NCI-H510A (cell line): ENCODE measurements at places on chromosomes 3 and 15.

- no peak for DNase-seq
These were observed 264.6 kb upstream of the COL8A1 start for GRCh38 chr3:99373846-99374210.

DNA sequence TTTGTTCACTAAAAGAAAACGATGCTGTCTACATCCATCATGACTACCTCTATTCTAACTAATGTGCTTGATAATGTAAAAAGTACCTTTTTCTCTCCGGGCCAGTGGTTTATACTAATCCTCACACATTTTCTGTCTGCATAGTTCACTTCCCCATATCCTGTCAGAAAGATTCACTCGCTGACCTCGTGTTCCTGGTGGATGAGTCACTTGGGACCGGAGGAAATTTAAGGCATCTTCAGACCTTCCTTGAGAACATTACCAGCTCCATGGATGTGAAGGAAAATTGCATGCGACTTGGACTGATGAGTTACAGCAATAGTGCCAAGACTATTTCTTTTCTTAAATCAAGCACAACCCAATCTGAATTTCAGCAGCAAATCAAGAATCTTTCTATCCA lies 33.8 kb downstream of the COL6A5 start:
- no peak for DNase-seq

- DNase-seq: no peak
These were observed 43.8 kb downstream of the SLC2A2 start for GRCh38 chr3:170982733-170983132.

DNA sequence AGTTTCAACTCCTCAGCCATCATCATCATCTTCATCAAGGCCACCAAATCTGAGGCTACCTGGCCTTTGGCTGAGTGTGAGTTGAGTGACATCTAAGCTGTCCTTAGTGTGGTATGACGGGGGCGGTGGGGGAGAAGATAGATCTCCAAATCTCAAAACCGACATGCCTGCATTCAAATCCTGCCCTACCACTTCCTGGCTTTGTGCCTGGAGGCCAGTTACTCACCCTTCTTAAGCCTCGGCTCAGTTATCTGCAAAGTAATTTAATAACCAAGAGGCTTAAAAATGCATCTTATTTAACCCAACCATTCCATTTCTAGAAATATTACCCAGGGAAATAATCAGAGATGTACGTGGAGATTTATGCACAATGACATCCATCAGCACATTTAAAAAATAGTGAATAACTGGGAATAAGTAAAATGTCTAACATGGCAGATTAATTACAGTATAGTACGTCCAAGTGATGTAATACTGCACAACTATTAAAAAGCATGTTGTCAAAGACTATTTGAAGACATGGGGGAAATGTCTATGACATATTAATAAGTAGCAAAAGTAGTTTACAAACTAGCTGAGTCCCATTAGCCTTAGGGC lies 167.4 kb downstream of the NTRK3 start:
- no peak for DNase-seq

- no peak for DNase-seq
These were observed 74.3 kb upstream of the SLCO2A1 start for GRCh38 chr3:134104031-134104430.

- DNase-seq: no peak
These were observed 92.3 kb upstream of the LRIG1 start for GRCh38 chr3:66592927-66593625.

- DNase-seq: no peak
These were observed 34.7 kb downstream of the OXNAD1 start for GRCh38 chr3:16299746-16300145.

- peak; percentile 38 for DNase-seq
These were observed 7.7 kb downstream of the IGDCC4 start for GRCh38 chr15:65414841-65415621.

GRCh38 chr3:46061108-46061720 lies 33.9 kb upstream of the XCR1 start:
- DNase-seq: no peak

GRCh38 chr3:45773714-45774449 lies 22.5 kb downstream of the SLC6A20 start:
- no peak for DNase-seq

DNA sequence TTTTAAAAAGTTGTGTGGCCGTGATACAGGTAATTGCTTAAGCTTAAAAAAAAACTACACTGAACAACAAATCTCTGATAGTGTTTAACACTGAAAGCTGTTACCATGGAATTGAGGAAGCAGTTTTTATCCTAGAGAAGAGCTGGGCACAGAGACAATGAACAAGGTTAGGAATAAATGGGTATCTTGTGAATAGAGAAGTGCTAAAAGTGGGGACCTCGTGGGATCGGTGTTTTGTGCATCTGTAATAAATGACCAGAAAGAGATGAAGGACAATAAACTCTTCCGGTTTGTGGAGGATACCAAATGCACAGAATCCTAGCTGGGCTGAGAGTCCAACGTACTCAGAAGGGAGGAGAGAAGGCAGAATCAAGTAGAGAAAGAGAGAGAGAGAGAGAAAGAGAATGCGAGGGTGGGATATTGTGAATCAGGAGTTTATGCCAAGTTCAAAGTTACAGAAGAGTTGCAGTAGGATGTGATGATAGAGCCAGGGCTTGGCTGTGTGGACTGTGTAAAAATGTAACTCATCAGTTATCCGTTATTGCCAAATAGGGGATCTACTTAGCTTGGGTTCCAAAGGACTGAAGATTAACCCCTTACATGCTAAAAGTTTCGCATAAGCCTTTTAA lies 148.9 kb downstream of the IL20RB start:
- DNase-seq: no peak

DNA sequence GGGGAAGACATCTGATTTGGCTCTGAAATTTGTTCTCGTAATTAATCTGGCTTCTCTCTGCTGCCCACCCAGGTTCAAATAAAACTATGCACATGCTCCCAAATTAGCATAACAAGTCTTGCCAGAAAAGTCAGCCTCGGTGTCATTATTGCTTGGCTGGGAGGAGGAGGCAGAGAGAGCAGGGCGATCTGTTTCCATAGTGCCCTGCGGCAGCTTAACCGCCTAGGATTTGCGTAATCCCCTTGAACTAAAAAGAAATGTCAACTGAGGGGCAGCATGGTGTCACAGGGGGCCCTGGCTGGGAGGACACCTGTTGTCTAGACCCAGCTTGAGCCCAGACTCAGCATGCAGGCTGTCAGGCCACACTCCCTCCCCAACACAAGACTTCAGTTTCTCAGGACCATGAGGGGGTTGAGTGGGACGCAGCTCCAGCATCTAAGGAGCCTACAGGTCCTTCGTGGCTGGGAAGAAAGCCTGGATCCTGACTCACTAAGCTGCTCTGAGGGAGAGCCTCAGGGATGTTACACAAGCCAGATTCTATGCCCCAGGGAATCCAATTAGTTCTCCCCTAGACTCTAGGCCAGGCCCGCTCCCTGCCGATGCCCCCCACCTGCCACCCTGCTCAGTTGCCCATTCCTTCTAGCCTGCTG lies 17.3 kb downstream of the MRPS11 start:
- no peak for DNase-seq

GRCh38 chr15:48946074-48946839 lies 17.5 kb downstream of the SHC4 start:
- DNase-seq: no peak

GRCh38 chr15:58483376-58483775 lies 51.6 kb downstream of the LIPC start:
- DNase-seq: no peak

GRCh38 chr15:75782926-75783325 lies 60.3 kb upstream of the UBE2Q2 start:
- DNase-seq: no peak

DNA sequence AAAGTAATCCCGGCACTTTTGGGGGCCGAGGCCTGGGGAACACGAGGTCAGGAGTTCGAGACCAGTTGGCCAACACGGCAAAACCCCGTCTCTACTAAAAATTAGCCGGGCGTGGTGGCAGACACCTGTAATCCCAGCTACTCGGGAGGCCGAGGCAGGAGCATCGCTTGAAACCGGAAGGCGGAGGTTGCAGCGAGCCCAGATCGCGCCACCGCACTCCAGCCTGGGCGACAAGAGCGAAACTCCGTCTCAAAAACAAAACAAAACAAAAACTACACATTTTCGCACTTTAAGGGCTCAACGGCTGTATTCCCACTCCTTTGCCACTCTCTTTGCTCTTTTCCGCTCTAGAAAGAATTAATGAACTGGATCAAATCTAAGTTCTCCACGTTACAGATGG lies 763 bp upstream of the TRNT1 start:
- DNase-seq: no peak

GRCh38 chr3:9071936-9072666 lies 108.8 kb upstream of the RAD18 start:
- no peak for DNase-seq

DNA sequence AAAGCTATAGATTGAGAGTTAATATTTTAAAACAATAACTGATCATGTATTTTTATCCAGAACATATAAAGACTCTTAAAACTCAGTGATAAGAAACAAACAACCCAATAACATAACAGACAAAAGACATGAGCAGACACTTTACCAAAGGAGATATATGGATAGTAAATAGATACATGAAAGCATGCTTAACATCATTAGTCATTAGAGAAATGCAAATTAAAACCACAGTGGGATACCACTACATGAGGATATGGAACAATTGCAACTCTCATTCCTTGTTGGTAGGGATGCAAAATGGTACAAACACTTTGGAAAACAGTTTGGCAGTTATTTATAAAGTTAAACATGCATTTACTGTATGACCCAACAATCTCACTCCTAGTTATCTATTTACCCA lies 95.0 kb downstream of the IQCH start:
- DNase-seq: no peak

- no peak for DNase-seq
These were observed 22.4 kb downstream of the PAQR5 start for GRCh38 chr15:69320977-69321554.

- DNase-seq: no peak
These were observed 3.8 kb downstream of the GSK3B start for GRCh38 chr3:120090422-120090821.

DNA sequence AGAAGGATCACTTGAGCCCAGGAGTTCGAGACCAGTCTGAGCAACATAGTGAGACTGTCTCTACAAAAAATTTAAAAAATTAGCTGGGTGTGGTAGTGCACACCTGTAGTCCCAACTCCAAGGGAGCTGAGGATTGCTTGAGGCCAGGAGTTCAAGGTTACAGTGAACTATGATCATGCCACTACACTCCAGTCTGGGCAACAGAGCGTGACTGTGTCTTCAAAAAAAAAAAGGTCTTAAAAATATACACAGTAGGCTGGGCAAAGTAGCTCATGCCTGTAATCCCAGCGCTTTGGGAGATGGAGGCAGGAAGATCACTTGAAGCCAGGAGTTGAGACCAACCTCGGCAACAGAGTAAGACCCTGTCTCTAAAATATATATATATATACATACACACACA lies 11.2 kb upstream of the CAMK1 start:
- DNase-seq: no peak

DNA sequence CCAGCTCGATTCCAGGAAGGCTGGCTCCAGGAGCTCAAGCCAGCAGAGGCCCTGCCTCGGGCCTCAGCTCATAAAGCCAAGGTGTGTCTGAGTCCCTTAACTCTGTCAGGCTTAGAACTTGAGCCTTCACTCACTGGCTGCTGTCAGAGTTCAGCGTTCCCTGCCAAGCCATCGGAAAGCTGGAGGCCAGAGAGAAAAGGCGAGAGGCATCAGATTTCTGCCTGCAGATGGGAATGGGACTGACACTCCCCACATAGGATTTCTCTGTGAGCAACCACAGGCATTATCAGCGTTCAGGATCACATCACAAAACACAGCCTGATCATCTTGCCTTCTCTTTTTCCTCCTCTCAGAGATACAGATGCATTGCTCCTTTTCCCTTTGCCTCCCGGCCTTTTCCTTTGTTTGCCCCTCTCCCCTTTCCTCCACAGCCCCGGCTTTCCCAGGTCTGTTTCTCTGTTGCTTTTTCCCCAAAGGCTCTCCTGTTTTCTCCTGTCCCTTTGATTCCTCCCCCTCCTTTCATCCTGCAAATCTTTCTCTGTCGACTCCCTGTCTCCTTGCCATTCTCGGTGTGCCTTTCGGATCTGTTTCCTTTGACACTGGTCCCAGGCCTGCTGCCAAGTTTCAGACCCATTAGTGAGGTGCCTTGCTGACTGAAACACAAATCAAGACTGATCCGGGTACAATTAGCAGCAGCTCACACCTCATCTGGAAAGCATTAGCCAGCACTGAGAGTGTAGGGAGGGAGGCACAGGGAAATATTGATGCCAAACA lies 44.5 kb upstream of the BOC start:
- no peak for DNase-seq

DNA sequence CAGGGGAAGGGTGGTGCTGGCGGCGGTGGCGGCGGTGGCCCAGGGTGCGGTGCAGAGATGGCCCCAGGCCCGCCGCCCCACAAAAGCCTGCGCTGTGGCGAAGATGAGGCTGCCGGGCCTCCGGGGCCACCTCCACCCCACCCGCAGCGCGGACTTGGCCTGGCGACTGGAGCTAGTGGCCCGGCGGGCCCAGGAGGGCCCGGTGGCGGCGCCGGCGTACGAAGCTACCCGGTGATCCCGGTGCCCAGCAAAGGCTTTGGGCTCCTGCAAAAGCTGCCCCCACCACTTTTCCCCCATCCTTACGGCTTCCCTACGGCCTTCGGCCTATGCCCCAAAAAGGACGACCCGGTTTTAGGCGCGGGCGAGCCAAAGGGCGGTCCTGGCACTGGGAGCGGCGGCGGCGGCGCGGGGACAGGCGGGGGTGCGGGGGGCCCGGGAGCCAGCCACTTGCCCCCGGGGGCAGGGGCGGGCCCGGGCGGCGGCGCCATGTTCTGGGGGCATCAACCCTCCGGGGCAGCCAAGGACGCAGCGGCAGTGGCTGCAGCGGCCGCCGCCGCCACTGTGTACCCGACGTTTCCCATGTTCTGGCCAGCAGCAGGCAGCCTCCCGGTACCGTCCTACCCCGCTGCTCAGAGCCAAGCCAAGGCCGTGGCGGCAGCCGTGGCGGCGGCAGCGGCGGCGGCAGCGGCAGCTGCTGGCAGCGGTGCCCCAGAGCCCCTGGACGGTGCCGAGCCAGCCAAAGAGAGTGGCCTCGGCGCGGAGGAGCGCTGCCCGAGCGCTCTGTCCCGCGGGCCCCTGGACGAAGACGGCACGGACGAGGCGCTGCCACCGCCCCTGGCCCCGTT lies 1.6 kb downstream of the SKOR1 start:
- no peak for DNase-seq

- DNase-seq: no peak
These were observed 20.0 kb upstream of the TRANK1 start for GRCh38 chr3:36964817-36965216.

GRCh38 chr3:197516517-197516889 lies 39.3 kb downstream of the BDH1 start:
- DNase-seq: no peak
